ENCODE measurements at places on chromosomes 3 and 15. TPM values are rescaled to one million over a fixed set of nuclear protein-coding genes. Genes with fewer than 3 reads are reported as not detected.

Gene FMN1
- 0.47 TPM for total RNA-seq

- no peaks in the 10 kb centered on the region for H3K36me3 ChIP-seq
- no peaks in the 10 kb centered on the region for H3K27me3 ChIP-seq
- H3K4me3 ChIP-seq, result no peak overlapping the region
- no peak overlapping the region for H3K27ac ChIP-seq
- no peak for DNase-seq
Measured at GRCh38 chr15:29129926-29130325, 139.7 kb downstream of the NSMCE3 start.

Gene TMCO5A
- total RNA-seq, result not detected

GRCh38 chr15:93111451-93111850 is 22.4 kb upstream of the RGMA start:
- no peak overlapping the region for H3K27ac ChIP-seq
- no peaks in the 10 kb centered on the region for H3K36me3 ChIP-seq
- peaks cover 8% of the 10 kb centered on the region for H3K4me1 ChIP-seq
- H3K4me3 ChIP-seq, result no peak overlapping the region

Gene ZNF280D
- total RNA-seq, result 39.5 TPM

Gene ERC2
- not detected for total RNA-seq

GRCh38 chr3:64354221-64354620 is 129.0 kb upstream of the PRICKLE2 start:
- peaks cover 3% of the 10 kb centered on the region for H3K4me1 ChIP-seq
- no peak overlapping the region for H3K27ac ChIP-seq
- no peak overlapping the region for H3K4me3 ChIP-seq
- no peak for DNase-seq

Gene LTK
- 6.8 TPM for total RNA-seq

GRCh38 chr15:80800067-80800466 is 20.9 kb downstream of the CEMIP start:
- no peak overlapping the region for H3K4me3 ChIP-seq
- no peak for DNase-seq
- no peaks in the 10 kb centered on the region for H3K36me3 ChIP-seq
- H3K4me1 ChIP-seq, result peaks cover 7% of the 10 kb centered on the region
- H3K27me3 ChIP-seq, result no peaks in the 10 kb centered on the region

DNA sequence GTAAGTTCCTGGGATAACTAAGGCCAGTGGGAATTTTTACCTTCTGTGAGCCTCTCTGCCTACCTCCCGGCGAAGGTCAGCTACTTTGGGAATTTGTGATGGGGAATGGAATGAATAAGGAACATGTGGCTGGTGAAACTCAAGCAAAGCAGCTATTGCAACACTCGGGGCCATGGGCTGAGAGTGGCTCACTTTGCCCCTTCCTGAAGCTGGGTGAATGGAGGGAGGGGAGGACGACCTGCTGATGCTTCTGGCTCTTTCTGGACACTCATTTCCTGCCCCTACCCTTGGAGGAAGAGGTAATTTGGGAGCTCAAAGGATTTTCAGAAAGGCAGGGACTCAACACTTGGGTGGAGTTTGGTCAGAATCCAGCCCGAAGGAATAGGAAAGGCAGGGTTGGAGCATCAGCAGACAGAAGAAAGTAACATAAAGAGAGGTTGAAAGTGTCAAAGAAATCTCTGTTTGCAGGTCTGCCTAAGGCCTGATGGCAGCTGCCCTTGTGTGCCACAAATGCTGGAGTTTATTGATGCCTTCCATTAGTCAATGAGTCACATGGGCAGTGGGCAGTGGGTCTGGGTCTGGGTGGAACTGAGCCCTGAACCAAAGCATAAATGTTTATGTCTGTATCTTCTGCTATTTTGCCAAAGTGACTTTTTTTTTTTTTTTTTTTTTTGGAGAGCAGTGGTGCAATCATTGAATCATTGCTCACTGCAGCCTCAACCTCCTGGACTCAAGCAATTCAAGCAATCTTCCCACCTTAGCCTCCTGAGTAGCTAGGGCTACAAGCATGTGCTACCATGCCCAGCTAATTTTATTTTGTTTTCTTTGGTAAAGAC is 12.4 kb downstream of the LAMP3 start:
- no peak overlapping the region for H3K27ac ChIP-seq
- H3K4me1 ChIP-seq, result no peaks in the 10 kb centered on the region
- no peak overlapping the region for H3K4me3 ChIP-seq
- H3K27me3 ChIP-seq, result no peaks in the 10 kb centered on the region
- no peak for DNase-seq
- no peaks in the 10 kb centered on the region for H3K36me3 ChIP-seq

Gene HYAL3
- 2.6 TPM for total RNA-seq

- no peaks in the 10 kb centered on the region for H3K4me1 ChIP-seq
- no peak for DNase-seq
- no peak overlapping the region for H3K4me3 ChIP-seq
- no peaks in the 10 kb centered on the region for H3K36me3 ChIP-seq
Measured at GRCh38 chr15:100008258-100008657, 275.0 kb upstream of the LYSMD4 start.

Gene LDHAL6B
- not detected for total RNA-seq

Gene MUC13
- 0.13 TPM for total RNA-seq

Gene GOLGA8G
- 0.46 TPM for total RNA-seq

- no peak overlapping the region for H3K27ac ChIP-seq
- peak overlapping the region; percentile 98 for H3K4me3 ChIP-seq
- DNase-seq, result no peak
Measured at GRCh38 chr3:107241217-107241616, 136.0 kb upstream of the CCDC54 start.

GRCh38 chr15:91711384-91712033 is 142.0 kb upstream of the SLCO3A1 start:
- H3K27ac ChIP-seq, result no peak overlapping the region
- DNase-seq, result no peak
- H3K36me3 ChIP-seq, result no peaks in the 10 kb centered on the region
- no peaks in the 10 kb centered on the region for H3K4me1 ChIP-seq
- no peak overlapping the region for H3K4me3 ChIP-seq

Gene STRIT1
- total RNA-seq, result not detected

Gene CHDH
- total RNA-seq, result 1.5 TPM

GRCh38 chr15:64905119-64905831 is 6.4 kb upstream of the ANKDD1A start:
- no peak overlapping the region for H3K4me3 ChIP-seq
- DNase-seq, result peak; percentile 69
- no peak overlapping the region for H3K27ac ChIP-seq
- H3K27me3 ChIP-seq, result peaks cover 8% of the 10 kb centered on the region

Gene SNTN
- total RNA-seq, result not detected

- no peaks in the 10 kb centered on the region for H3K27me3 ChIP-seq
- H3K27ac ChIP-seq, result no peak overlapping the region
- no peaks in the 10 kb centered on the region for H3K36me3 ChIP-seq
- H3K4me1 ChIP-seq, result no peaks in the 10 kb centered on the region
- DNase-seq, result no peak
Measured at GRCh38 chr3:123809597-123809996, 74.5 kb downstream of the MYLK start.
